Stimulated activated CD8-positive, alpha-beta memory T cell treated with anti-CD3 and anti-CD28 coated beads, Interleukin-7, amount 100 ng/mL, for 1 hour (primary cell): ENCODE measurements at places on chromosomes 6 and 20.

DNA sequence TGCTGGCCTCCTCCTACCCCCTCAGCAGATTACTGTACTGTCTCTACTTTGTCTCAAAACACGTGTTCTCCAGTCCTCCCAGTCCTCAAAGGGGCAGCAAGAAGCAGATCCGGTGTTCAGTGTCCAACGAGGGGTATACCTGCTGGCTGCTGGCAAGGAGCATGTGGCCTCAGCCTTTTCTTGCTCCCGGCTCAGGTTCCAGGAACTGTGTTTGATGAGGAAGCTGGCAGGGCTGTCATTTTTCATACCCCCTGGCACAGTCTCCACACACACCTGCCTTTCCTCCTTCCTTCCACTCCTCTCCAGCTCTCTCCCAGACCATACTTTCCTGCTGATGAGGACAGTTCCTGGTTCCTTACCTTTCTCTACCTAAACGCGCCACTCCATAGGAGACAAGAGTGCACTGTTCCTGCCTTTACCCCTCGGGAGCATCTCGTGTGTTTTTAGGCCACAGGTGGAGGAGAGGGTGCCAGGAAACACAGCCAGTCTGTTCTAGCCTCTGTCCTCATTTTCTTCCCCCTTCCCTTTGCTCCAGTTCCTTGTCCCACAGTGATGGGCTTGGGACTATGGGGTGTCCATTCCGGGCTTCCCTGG, 77.2 kb downstream of the SSR1 start:
- DNase-seq, result no peak

GRCh38 chr20:25117990-25118389, 36.0 kb upstream of the VSX1 start:
- no peak for DNase-seq

DNA sequence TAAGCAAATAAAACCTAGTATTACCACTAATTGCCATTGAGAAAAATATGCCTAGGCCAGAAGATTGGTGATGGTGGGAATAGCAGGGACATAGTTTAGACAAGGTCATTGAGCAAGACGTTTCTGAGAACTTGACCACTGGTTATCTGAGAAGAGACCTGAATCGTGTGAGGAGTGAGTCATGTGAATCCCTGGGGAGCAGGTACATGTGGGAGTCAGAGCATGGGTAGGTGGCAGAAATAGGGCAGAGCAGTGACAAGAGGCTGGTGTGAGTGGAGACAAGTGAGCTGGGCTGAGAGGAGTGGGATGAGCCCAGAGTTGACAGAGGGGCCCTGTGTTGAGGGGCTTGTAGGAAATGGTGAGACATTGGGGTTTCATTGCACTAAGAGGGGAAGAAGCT, 16.4 kb downstream of the MICA start:
- DNase-seq, result no peak

GRCh38 chr20:32522526-32522775, 62.7 kb downstream of the NOL4L start:
- no peak for DNase-seq

GRCh38 chr6:3296537-3296936, 37.8 kb downstream of the PSMG4 start:
- no peak for DNase-seq
